ENCODE measurements at places on chromosomes 13 and 19.
A peak's percentile ranks its signal among the peaks of the same experiment; 100 is the strongest.

- DNase-seq = no peak
Measured at GRCh38 chr13:99982731-99983498, 1.3 kb downstream of the ZIC2 start.

- DNase-seq = no peak
Measured at GRCh38 chr13:104436555-104436954, 1370.3 kb upstream of the SLC10A2 start.

DNA sequence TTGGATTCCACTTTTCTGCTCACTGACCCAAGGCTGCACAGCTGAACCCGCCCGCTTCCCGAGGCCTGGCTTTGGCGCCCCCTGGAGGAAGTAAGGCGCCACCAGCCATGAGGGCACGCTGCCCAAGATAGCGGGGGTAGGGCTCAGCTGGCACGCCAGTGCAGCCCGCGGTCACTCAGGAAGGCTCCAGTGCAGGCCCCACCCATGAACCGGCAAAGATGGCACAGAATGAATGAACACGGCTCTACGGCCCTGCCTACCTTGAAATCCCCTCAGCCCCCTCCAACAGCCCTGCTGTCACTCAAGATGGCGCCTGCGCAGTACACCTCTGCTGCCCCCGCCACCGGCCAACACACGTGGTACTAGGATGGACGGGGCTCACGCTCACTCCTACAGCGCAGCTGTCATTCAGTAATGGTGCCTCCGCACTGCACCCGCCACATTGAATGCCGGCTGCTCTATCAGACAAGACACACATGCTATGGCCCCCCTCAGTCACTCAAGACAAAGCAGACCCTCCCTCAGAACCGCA, 3.0 kb downstream of the PEG3 start:
- no peak for DNase-seq

- DNase-seq = no peak
Measured at GRCh38 chr13:39766464-39767158, 111.1 kb downstream of the COG6 start.

- peak; percentile 1 for DNase-seq
Measured at GRCh38 chr13:59178344-59178743, 985.4 kb downstream of the DIAPH3 start.

GRCh38 chr13:113407531-113408393, 43.8 kb upstream of the GRTP1 start:
- DNase-seq = no peak

- DNase-seq = no peak
Measured at GRCh38 chr13:50713523-50714248, 129.8 kb downstream of the DLEU7 start.

- DNase-seq = no peak
Measured at GRCh38 chr19:22606954-22607652, 27.0 kb upstream of the ZNF492 start.

DNA sequence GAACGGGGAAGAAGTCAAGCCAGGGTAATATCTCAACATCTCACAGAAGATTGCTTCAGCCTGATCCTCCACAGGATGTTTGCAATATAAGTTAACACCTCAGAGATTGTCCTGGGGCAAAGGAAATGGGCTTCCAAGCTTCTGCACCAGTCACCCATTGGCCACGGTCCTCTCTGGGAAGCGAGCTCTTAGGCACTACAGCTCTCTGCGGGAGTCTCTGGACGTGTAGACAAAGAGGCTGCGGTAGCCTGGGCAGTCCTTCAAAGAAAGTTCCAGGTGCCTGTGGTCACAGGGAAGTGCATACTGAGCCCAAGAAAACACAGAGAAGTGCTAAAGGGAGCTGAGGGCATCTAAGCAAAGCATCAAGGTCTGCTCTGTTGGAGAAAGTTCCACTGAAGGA, 805.7 kb downstream of the DIAPH3 start:
- no peak for DNase-seq

DNA sequence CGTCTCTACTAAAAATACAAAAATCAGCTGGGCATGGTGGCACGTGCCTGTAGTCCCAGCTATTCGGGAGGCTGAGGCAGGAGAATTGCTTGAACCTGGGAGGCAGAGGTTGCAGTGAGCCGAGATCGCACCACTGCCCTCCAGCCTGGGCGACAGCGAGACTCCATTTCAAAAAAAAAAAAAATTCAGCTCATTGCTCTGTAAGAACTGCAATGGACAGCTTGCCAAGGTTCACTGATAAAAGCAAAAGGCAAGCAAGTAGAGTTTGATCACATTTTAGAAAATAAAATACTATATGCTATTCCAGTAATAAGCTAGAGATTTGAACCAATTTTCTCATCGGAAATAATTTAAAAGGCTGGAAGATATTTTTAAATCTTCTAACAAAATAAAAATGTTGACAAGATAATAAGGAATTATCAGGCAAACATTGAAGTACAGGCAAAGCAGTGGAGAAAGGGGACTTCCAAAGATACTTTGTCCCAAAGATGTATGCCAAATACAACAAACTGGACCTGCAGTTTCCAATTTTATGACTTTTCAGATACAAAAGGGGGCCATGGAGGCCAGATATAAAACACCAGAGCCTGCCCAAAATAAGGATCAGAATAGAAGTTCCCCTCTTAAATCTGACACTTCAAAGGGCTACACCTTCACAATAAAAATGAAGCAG, 29.6 kb downstream of the SLC6A16 start:
- no peak for DNase-seq
